ENCODE measurements at places on chromosomes 1 and 21.

GRCh38 chr1:171161431-171161830 lies 23.7 kb upstream of the FMO2 start:
- no peak for DNase-seq

GRCh38 chr1:84480650-84481049 lies 1.6 kb downstream of the RPF1 start:
- DNase-seq: no peak

DNA sequence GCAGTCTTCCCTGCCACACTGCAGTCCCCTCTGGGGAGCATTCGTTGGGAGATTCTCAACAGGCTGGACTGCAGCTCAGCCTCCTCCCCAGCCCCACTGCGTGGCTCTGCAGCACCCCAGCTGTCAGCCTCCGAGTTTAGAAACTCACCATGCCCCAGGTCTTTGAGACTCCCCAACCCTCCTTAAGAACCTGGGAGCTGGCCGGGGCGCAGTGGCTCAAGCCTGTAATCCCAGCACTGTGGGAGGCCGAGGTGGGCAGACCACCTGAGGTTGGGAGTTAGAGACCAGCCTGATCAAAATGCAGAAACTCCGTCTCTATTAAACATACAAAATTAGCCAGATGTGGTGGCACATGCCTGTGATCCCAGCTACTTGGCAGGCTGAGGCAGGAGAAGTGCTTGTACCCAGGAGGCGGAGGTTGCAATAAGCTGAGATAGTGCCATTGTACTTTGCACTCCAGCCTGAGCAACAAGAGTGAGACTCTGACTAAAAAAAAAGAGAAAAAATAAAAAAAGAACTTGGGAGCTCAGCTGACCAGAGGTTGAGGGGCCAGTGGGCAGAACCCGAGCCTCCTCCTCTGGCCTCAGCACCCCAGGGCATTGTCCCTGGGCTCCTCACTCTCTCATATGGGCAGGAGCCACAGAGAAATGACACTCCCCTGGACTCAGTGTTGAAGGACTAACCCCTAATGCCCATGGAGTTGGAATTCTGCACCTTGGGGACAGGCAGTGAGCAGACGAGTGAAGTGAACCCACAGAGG lies 5.6 kb downstream of the OLIG2 start:
- no peak for DNase-seq

DNA sequence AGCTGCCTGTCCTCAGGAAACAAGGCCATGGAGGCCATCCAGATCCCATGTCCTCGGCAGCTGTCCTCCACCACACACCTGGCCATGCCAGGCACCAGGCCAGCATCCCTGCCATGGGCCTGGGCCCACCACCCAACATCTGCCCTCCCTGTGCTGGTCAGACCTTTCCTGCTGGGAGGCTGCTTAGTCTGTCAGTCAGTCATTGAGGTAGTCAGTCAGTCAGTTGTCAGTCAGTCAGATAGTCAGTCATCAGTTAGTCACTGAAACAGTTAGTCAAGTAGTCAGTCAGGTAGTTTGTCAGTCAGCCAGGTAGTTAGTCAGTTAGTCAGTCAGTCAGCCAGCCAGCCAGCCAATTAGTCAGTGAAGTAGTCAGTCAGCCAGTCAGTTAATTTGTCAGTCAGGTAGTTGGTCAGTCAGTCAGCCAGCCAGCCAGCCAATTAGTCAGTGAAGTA lies 17.2 kb downstream of the KRTAP10-1 start:
- DNase-seq: no peak

DNA sequence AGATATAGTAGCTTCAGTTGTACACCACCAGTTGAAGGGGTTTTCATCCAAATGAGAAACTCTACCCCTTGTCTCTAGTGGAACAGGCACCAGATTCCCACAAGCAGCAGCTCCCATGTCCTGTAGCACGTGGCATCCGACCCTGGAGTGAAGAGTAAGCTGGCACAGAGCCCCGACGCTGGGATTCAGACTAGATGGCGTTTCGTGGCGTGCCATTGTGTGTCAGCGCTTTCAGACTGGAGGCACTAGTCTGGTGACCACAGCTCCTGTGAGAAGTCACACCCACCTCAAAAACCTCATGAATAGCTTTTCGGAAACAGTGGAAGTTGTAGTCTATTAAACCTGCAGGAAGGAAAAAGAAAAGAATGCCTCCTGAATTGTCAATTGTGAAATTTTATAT lies 20.2 kb downstream of the RRAGC start:
- no peak for DNase-seq

DNA sequence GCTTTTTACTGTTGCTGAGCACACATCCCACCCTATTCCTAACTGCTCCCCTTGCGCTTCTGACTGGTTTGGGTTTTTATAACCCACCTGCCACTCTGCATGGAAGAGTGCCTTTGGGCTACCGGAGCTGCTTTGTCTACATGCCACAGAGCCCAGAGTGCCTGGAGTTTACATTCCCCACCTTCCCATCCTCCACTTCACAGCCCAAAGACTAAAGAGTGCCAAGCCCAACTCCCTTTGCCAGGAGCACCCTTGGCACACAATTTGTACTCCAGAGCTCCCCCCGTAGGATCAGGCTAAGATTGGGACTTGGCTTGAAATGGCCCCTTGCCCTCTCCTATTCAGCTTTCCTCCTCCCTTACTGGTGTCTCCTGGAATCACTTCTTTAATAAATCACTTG lies 63.3 kb downstream of the LHX9 start:
- DNase-seq: no peak

DNA sequence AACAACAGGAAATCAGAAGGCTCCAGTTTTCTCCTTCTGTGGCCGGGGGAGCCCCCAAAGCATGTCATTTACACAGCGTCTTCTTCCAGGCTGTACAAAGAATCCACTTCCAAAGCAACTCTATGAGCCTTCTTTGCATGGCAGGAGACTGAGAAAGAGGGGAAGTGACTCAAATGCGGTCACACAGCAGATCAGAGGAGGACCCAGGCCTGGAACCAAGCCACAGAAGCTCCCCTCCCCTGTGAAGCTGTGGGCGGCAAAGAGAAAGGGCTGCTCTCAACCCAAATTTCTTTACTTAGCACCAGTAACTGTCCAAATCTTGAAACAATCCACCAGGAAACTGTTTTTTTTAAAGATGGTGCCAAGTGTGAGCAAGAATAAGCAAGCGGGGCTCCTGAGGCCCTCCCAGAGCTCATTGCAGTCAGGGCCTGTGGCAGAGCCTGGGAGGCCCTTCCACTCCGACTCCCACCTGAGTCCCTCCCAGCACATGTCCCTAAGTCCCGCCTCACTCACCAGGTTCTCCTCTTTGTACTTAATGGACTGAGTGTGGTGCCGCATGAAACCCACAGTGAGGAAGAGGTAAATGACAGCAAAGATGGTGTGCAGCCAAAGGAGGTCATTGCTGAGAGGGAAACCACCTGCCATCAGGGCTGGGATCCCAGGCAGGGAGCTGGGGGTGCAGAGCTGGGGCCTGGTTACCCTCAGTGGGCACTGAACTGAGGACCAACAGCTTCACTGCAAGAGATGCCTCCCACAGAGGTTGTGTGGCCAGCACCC lies 15.9 kb downstream of the TMEM63A start:
- peak; percentile 95 for DNase-seq

GRCh38 chr1:85576266-85576641 lies 4.3 kb upstream of the CCN1 start:
- no peak for DNase-seq

GRCh38 chr1:205680073-205680851 lies at the start of gene SLC45A3:
Gene SLC45A3 (minus strand): TSS chr1:205680509. CDS start chr1:205664656, 15,853 bp downstream.
- peak; percentile 53 for DNase-seq

- DNase-seq: no peak
Measured at GRCh38 chr1:69171248-69171647, 396.5 kb upstream of the LRRC7 start.

DNA sequence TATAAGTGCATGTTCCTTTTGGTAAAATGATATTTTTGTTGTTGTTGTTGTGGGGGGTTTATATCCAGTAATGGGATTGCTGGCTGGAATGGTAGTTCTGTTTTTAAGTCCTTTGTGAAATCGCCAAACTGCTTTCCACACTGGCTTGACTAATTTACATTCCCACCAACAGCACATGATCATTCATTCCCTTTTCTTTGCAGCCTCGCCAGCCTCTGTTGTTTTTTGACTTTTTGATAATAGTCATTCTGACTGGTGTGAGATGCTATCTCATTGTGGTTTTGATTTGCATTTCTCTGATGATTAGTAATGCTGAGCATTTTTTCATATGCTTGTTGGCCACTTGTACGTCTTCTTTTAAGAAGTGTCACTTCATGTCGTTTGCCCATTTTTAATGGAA lies 188.5 kb upstream of the CHRM3 start:
- no peak for DNase-seq

- no peak for DNase-seq
Measured at GRCh38 chr1:3680488-3681230, 28.3 kb downstream of the TP73 start.

DNA sequence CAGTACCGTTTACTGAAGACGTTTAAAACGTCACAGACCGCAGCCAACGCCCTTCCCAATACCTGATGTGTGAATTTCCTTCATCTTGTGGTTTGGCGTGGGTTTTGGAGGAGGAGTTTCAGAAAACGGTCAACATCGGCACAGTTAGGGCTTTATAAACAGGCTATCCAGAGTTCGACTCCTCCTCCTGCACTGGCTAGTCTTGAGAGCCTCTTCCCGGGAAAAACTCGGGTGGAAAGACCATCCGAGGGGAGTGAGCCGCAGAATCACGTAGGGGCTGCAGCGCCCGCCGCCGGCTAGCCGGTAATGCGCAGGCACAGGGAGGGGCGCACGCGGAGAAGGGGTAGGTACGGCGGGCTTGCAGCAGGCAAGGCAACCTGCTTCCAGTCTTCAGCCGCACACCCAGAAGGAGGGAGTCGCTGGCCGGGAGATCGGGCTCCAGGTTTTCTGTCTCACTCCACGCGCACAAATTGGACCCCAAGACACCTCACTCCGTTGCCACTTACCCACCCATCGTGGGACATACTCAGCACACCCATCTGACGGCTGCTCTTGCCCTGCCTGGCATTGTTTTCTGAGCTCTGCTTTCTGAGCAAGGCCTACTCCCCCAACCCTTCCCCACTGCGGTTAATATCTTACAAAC lies 25.4 kb downstream of the SLC19A2 start:
- no peak for DNase-seq

- DNase-seq: no peak
Measured at GRCh38 chr1:29392486-29393450, 156.4 kb downstream of the PTPRU start.

GRCh38 chr1:172778456-172779455 lies 119.9 kb downstream of the FASLG start:
- no peak for DNase-seq

DNA sequence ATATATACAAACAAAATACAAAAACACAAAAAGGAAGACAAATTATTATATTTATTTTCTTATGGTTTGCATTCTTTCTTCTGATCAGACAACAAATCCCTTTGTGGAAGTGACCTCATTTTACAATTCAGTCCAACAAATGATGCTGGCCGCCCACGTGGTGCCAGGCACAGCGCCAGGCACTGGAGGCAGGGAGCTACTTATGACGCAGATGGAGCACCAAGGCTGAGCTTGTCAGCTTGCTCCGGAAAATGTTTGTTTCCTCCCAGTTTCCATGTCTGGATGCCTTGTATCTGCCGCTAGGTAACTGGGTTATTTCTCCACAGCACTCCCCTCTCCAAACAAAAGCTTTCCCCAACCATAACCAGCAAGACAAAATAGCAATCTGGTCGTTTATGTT lies 30.7 kb upstream of the CD34 start:
- DNase-seq: no peak

- no peak for DNase-seq
Measured at GRCh38 chr1:20348326-20348915, 57.7 kb downstream of the VWA5B1 start.

DNA sequence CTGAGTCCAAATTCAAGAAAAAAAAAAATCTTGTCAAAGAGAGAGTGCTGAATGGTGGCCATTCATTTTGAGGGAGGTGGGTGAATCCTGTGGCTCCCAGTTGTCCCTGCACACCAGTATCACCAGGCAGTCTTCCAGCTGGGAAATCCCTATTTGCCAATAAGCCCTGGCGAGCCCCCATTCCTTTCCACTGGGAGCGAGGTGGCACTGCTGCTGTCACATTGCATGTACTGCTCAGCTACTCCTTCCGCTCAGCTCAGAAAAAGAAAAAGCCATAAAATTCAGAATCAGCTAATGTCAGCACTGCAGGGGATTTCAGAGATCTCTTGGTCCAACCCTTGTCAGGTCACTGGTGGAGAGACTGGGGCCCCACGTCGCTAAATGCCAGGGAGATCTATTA lies 298.5 kb downstream of the OMA1 start:
- DNase-seq: no peak

GRCh38 chr1:51453010-51453409 lies 66.1 kb downstream of the EPS15 start:
- DNase-seq: no peak

DNA sequence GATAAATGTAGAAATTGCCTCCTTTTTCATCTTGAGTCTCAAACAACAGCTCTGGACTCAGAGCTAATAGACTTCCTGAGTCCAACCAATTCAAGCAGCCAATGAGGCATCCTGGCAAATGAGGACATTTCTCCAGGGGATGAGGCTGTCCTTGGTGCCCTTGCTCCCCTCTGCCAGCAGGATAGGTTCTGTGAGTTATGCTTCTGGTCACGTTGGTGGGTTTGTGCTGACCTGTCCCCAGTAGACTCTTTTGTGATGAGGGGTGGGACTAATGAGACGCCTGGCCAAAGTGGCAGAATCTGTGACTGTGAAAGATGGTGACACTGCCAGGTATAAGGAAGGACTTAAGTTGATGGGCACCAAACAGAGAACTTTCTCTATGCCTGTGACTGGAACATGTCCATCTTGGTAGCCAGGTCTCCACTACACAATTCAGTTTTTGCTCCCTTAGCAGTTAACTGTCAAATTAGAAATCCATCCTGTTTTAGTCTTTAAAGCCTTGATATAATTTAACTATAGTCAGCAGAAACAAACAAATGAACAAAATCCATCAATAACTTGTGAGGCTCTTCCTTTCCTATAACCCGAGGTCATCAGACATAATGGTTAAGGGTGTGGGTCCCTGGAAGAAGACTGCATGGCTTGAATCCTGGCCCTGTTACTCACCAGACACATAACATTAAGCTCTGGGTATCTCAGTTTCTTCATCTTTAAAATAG lies 35.7 kb upstream of the THEM4 start:
- peak; percentile 17 for DNase-seq

- DNase-seq: no peak
Measured at GRCh38 chr21:18318156-18318555, 73.5 kb downstream of the CHODL start.

- DNase-seq: no peak
Measured at GRCh38 chr1:184610876-184611595, 143.6 kb downstream of the EDEM3 start.

- DNase-seq: no peak
Measured at GRCh38 chr1:188769936-188770335, 1707.7 kb downstream of the BRINP3 start.

- DNase-seq: no peak
Measured at GRCh38 chr21:45578811-45579381, 36.7 kb upstream of the SLC19A1 start.

GRCh38 chr1:216054600-216054999 lies 368.6 kb downstream of the USH2A start:
- DNase-seq: no peak
